ENCODE measurements at places on chromosomes 12 and 14. TPM values are rescaled to one million over a fixed set of nuclear protein-coding genes. Genes with fewer than 3 reads are reported as not detected.

GRCh38 chr12:65189028-65189718 is 19.8 kb downstream of the LEMD3 start:
- peaks cover 4% of the 10 kb centered on the region for H3K4me1 ChIP-seq
- H3K27me3 ChIP-seq: no peaks in the 10 kb centered on the region
- no peak overlapping the region for H3K27ac ChIP-seq
- H3K36me3 ChIP-seq: no peaks in the 10 kb centered on the region
- DNase-seq: no peak

GRCh38 chr12:47156167-47156736 is 76.5 kb upstream of the AMIGO2 start:
- H3K27me3 ChIP-seq: no peaks in the 10 kb centered on the region
- DNase-seq: no peak
- H3K27ac ChIP-seq: peak overlapping the region; percentile 26
- no peak overlapping the region for H3K4me3 ChIP-seq

GRCh38 chr12:20493934-20494333 is 125.6 kb downstream of the PDE3A start:
- H3K4me1 ChIP-seq: no peaks in the 10 kb centered on the region
- no peak for DNase-seq
- H3K27ac ChIP-seq: no peak overlapping the region
- no peaks in the 10 kb centered on the region for H3K36me3 ChIP-seq
- no peaks in the 10 kb centered on the region for H3K27me3 ChIP-seq
- no peak overlapping the region for H3K4me3 ChIP-seq

- H3K36me3 ChIP-seq: no peaks in the 10 kb centered on the region
- no peak for DNase-seq
- no peak overlapping the region for H3K4me3 ChIP-seq
These were observed 98.9 kb downstream of the RIMBP2 start for GRCh38 chr12:130617219-130617618.

The CLEC2B gene
- 24.6 TPM for total RNA-seq

The PAPLN gene
- total RNA-seq: 20.2 TPM

The RTL1 gene
- total RNA-seq: not detected

Measured in upper lobe of right lung (tissue), 1 donor.